HTR-8/SVneo (cell line): ENCODE measurements at places on chromosomes 2 and 18.

- no peak for DNase-seq
These were observed 195.4 kb upstream of the HDAC4 start for GRCh38 chr2:239596253-239596652.

GRCh38 chr18:12885500-12885899 lies 1.5 kb upstream of the PTPN2 start:
- no peak for DNase-seq

- DNase-seq = no peak
These were observed 1.4 kb downstream of the DNMT3A start for GRCh38 chr2:25340181-25340921.

GRCh38 chr2:161946489-161947107 lies 127.4 kb downstream of the DPP4 start:
- DNase-seq = peak; percentile 3
